ENCODE measurements at places on chromosomes 16 and 17.

DNA sequence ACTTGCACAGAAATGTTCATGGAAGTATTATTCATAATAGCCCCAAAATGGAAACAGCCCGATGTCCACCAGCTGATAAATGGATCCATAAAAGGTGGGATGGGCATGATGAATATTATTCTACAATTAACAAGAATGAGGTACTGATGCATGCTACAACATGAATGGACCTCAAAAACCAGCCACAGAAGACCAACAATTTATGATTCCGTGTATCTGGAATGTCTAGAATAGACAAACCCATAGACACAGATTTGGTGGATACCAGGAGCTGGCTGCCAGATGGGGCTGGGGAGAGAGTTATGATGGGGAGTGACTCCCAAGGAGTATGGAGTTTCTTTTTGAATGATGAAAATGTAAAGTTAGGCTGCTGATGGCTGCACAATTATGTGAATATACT lies 10.8 kb upstream of the NAGLU start:
- DNase-seq, result no peak

DNA sequence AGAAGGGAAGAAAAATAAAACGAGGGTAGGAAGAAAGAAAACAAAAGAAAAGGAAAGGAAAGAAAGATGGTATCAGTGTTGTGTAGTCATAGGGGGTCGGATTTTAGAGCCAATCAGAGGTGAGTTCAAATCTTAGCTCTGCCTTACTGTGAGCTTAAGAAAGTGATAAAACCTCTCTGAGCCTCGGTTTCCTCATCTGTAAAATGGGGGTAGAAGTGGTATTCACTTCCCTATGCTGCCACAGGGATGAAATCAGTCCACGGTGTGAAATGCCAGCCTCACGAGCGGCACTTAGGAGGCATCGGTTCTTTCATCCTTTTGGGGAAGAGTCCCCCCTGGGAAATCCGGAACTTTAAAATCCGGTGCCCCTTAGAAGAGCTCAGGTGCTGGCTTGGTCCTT lies 6.1 kb downstream of the KCNG4 start:
- no peak for DNase-seq

- no peak for DNase-seq
These were observed 41.8 kb downstream of the CYB5D2 start for GRCh38 chr17:4184811-4185210.

- DNase-seq, result no peak
These were observed 405.7 kb upstream of the SALL1 start for GRCh38 chr16:51556694-51557340.

- DNase-seq, result no peak
These were observed 394.8 kb downstream of the SLC39A11 start for GRCh38 chr17:72697602-72698146.

DNA sequence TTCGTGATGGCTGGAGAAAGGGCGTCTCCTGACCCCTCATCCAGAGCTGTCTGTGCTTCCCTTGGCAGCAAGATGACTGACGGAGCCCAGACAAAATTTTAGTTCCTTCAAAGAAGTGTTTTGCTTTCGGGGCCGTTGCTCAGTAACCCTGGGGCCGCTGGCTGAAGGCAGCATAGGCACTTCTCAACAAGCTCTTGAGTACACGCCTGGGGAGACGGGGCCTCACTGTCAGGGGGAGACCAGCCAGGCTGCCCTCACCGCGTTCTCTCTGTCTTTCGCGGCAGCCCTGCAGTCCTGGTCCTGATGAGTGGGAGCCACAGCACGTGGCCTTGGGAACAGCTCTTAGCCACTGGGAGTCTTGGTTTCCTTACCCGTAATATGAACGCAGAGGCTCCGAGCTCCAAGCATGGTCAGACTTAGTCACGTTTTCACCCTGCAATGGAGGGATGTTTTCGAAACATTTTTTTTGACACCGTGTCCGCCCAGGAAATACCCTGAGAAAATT lies 86.0 kb downstream of the IRF8 start:
- DNase-seq, result peak; percentile 42

- DNase-seq, result no peak
These were observed 7.1 kb upstream of the PSMD3 start for GRCh38 chr17:39973496-39973895.

- DNase-seq, result no peak
These were observed 11.3 kb downstream of the KATNIP start for GRCh38 chr16:27561216-27561615.

Data from germinal center (tissue), 1 donor.